ENCODE measurements at places on chromosomes 4 and X. TPM values are rescaled to one million over a fixed set of nuclear protein-coding genes. Genes with fewer than 3 reads are reported as not detected.

The F11 gene
- total RNA-seq: not detected

- DNase-seq: no peak
These were observed 1143.8 kb downstream of the PCDH19 start for GRCh38 chrX:99266255-99266654.

- DNase-seq: no peak
These were observed 118.9 kb upstream of the SLC34A2 start for GRCh38 chr4:25536564-25537320.

GRCh38 chr4:175530655-175531054 lies 281.4 kb downstream of the GPM6A start:
- no peak for DNase-seq

GRCh38 chr4:137705171-137705783 lies 173.0 kb upstream of the PCDH18 start:
- DNase-seq: no peak

DNA sequence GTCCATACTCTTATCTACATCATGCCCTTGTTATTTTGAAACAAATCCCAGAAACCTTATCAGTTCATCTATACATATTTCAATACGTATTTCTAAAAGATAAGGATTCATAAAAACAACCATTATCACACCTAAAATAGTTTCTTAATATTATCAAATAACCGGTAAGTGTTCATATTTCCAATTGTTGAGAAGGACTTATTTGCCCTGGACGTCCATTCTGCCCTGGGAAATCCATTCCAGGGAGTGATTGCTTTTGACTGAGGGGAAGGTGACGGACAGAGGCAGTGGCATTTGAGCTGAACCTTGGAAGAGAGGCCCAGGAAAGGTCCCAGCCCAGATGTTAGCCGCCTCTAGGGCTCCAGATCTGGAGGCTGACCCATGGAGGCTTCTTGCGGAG lies 49.6 kb downstream of the STARD8 start:
- DNase-seq: no peak

DNA sequence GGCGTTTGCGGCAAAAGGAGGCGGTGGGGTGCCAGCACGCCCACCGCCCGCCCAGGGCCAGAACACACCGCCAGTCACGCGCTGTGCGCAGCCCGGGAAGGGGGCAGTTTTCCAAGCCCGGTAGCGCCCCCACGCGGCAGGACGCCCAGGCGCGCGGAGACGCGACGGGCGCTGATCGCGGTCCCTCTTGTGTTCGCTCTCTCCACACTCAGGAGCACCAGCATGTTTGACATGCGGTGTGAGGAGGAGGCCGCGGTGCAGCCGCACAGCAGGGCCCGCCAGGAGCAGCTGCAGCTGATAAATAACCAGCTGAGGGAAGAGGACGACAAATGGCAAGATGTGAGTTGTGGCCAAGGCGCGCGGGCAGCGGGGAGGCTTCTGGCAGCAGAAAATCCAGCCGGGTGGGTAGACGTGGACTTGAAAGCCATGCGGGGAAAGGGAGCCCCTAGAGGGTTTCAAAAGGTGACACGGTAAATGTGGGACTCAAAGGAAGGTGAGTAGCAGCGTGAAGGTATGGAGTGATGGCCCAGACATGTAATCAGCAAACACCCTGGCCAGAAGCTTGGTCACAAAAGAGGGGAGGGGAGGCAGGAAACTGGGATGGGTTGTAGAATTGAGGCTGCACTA lies 104.1 kb downstream of the PHOX2B start:
- no peak for DNase-seq

GRCh38 chr4:65391814-65392213 lies 278.5 kb downstream of the EPHA5 start:
- DNase-seq: no peak

GRCh38 chr4:1559896-1560650 lies 124.0 kb downstream of the FAM53A start:
- DNase-seq: no peak
